Esophagus (tissue), 2 donors: ENCODE measurements at places on chromosomes 7 and 10. TPM values are rescaled to one million over a fixed set of nuclear protein-coding genes. Genes with fewer than 3 reads are reported as not detected.

Gene OR2A5
- polyA plus RNA-seq, result not detected

Gene LRRN3
- polyA plus RNA-seq, result 0.06 TPM

Gene AKR1C8
- polyA plus RNA-seq, result not detected

Gene HOXA9
- 0.49 TPM for polyA plus RNA-seq

Gene GPR26
- not detected for polyA plus RNA-seq

Gene CPA2
- polyA plus RNA-seq, result 0.37 TPM

Gene ASAH2B
- polyA plus RNA-seq, result 1.1 TPM

Gene ZNF117
- polyA plus RNA-seq, result 4.6 TPM

Gene CAV2
- polyA plus RNA-seq, result 13.9 TPM

Gene NEUROG3
- polyA plus RNA-seq, result not detected

Gene TMEM270
- not detected for polyA plus RNA-seq

Gene CRYGN
- 0.01 TPM for polyA plus RNA-seq

Gene MYL10
- not detected for polyA plus RNA-seq

Gene ITPRID1
- not detected for polyA plus RNA-seq

Gene HMX3
- polyA plus RNA-seq, result not detected

Gene GOLGA7B
- polyA plus RNA-seq, result 1.7 TPM

Gene OR9A2
- not detected for polyA plus RNA-seq

Gene NUTM2B
- 1.5 TPM for polyA plus RNA-seq

Gene RHEB
- 58.2 TPM for polyA plus RNA-seq

Gene MAT1A
- 0.22 TPM for polyA plus RNA-seq

Gene MUC3A
- polyA plus RNA-seq, result 0.02 TPM

Gene GPR37
- 0.90 TPM for polyA plus RNA-seq

Gene ATP6V0E2
- 9.8 TPM for polyA plus RNA-seq

Gene CCNJ
- polyA plus RNA-seq, result 1.4 TPM

Gene PDZD7
- polyA plus RNA-seq, result 0.14 TPM

Gene NUTM2A
- 0.89 TPM for polyA plus RNA-seq

Gene STOX1
- polyA plus RNA-seq, result 0.98 TPM

Gene ZNF25
- 2.0 TPM for polyA plus RNA-seq

Gene CTNNA3
- 0.10 TPM for polyA plus RNA-seq

Gene GRID2IP
- 0.39 TPM for polyA plus RNA-seq

Gene KIAA1549
- 0.20 TPM for polyA plus RNA-seq

Gene ANKRD30A
- polyA plus RNA-seq, result not detected

Gene AKR1D1
- polyA plus RNA-seq, result not detected

Gene GNAT3
- polyA plus RNA-seq, result not detected

Gene TMEM184A
- polyA plus RNA-seq, result 187 TPM

Gene SEMA3C
- 3.4 TPM for polyA plus RNA-seq

Gene NRG3
- 0.01 TPM for polyA plus RNA-seq

Gene ZNF467
- polyA plus RNA-seq, result 2.9 TPM

Gene MALRD1
- polyA plus RNA-seq, result 0.07 TPM

Gene ZNF680
- 2.1 TPM for polyA plus RNA-seq

Gene CLCN1
- polyA plus RNA-seq, result 0.44 TPM

Gene WNT8B
- not detected for polyA plus RNA-seq

Gene AMPH
- 0.28 TPM for polyA plus RNA-seq

Gene PKD2L1
- polyA plus RNA-seq, result not detected

Gene UTF1
- not detected for polyA plus RNA-seq

Gene COL28A1
- polyA plus RNA-seq, result 0.60 TPM

Gene NEUROD6
- not detected for polyA plus RNA-seq

Gene ANKRD2
- 0.43 TPM for polyA plus RNA-seq

Gene FAM131B
- polyA plus RNA-seq, result 0.28 TPM

Gene CPXM2
- 1.5 TPM for polyA plus RNA-seq

Gene GPNMB
- 30.6 TPM for polyA plus RNA-seq

Gene CAMK1D
- 5.4 TPM for polyA plus RNA-seq

Gene ASZ1
- not detected for polyA plus RNA-seq

Gene TPST1
- 5.9 TPM for polyA plus RNA-seq

Gene ZCWPW1
- 2.8 TPM for polyA plus RNA-seq
